Dermis microvascular lymphatic vessel endothelial cell (primary cell): ENCODE measurements at places on chromosomes 12 and 14. TPM values are rescaled to one million over a fixed set of nuclear protein-coding genes. Genes with fewer than 3 reads are reported as not detected.

Gene IFNG-AS1
- total RNA-seq: not detected in 2 replicates

Gene PXN
- 49.3 and 73.2 TPM in 2 replicates for total RNA-seq

Gene ADAMTS20
- total RNA-seq: not detected in 2 replicates

Gene BBOF1
- 0.76 and 0.77 TPM in 2 replicates for total RNA-seq

Gene TMEM229B
- total RNA-seq: 0.64 and 1.1 TPM in 2 replicates

Gene GRIN2B
- total RNA-seq: under 0.01 TPM in 1 of 2 replicates, not detected in the other

Gene MGAT2
- 58.2 and 59.5 TPM in 2 replicates for total RNA-seq

Gene LBHD2
- total RNA-seq: not detected in 2 replicates

Gene MUCL1
- total RNA-seq: not detected in 2 replicates

Gene LRRC74A
- total RNA-seq: not detected in 2 replicates

Gene SELPLG
- 0.13 and 0.26 TPM in 2 replicates for total RNA-seq

Gene OTX2
- total RNA-seq: not detected in 2 replicates

Gene SLC2A14
- under 0.01 TPM in 2 replicates for total RNA-seq

Gene KCNJ8
- total RNA-seq: under 0.01 TPM in 1 of 2 replicates, not detected in the other
